ENCODE measurements at places on chromosomes 1 and 21. TPM values are rescaled to one million over a fixed set of nuclear protein-coding genes. Genes with fewer than 3 reads are reported as not detected.

GRCh38 chr1:90313778-90314177 lies 318.9 kb downstream of the ZNF326 start:
- H3K27me3 ChIP-seq: no peaks in the 10 kb centered on the region
- no peak overlapping the region for H3K4me3 ChIP-seq
- no peak for DNase-seq
- no peaks in the 10 kb centered on the region for H3K36me3 ChIP-seq

NMNAT2 gene
- total RNA-seq: 4.5 TPM

GRCh38 chr1:151367658-151368392 lies 4.7 kb downstream of the SELENBP1 start:
- H3K4me1 ChIP-seq: peaks cover 29% of the 10 kb centered on the region
- no peak overlapping the region for H3K27ac ChIP-seq
- no peak overlapping the region for H3K4me3 ChIP-seq
- H3K27me3 ChIP-seq: no peaks in the 10 kb centered on the region

KLF17 gene
- total RNA-seq: 0.16 TPM

DNA sequence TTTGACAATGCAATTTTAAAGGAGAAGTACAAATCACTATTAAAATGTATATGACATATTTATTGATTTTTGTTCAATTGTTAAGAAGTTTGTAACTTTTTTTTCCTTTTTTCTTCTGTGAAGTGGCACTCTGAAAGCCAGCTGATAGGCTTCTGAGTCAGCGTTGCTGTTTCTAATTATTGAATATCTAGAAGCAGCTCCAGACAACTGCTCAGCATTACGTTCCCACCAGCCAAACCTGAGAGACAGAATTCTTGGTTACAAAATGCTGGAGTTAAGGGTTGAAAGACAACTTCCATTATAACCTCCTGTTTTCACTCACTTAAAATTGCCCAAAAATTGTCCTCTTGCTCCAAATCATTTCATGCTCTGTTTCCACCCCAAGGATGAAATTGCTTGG lies 31.4 kb upstream of the LMX1A start:
- H3K36me3 ChIP-seq: no peaks in the 10 kb centered on the region
- H3K27ac ChIP-seq: no peak overlapping the region
- no peak overlapping the region for H3K4me3 ChIP-seq

WNT9A gene
- total RNA-seq: 6.4 TPM

- no peaks in the 10 kb centered on the region for H3K36me3 ChIP-seq
- no peaks in the 10 kb centered on the region for H3K4me1 ChIP-seq
- H3K27ac ChIP-seq: peak overlapping the region; percentile 99
Measured at GRCh38 chr1:87334351-87335174, 5.9 kb downstream of the LMO4 start.

GRCh38 chr1:23964235-23964668 lies 4.6 kb downstream of the PNRC2 start:
- H3K4me1 ChIP-seq: peaks cover 35% of the 10 kb centered on the region
- peak overlapping the region; percentile 87 for H3K27ac ChIP-seq

ST7L gene
- 22.7 TPM for total RNA-seq

GRCh38 chr1:151992303-151993083 lies 1.2 kb downstream of the S100A10 start:
- peak; percentile 92 for DNase-seq
- peak overlapping the region; percentile 90 for H3K27ac ChIP-seq
- no peaks in the 10 kb centered on the region for H3K36me3 ChIP-seq
- H3K4me3 ChIP-seq: peak overlapping the region; percentile 78

OVAAL gene
- total RNA-seq: not detected

- H3K4me3 ChIP-seq: no peak overlapping the region
- no peaks in the 10 kb centered on the region for H3K36me3 ChIP-seq
- H3K27ac ChIP-seq: no peak overlapping the region
- no peaks in the 10 kb centered on the region for H3K27me3 ChIP-seq
Measured at GRCh38 chr21:38343691-38344090, 86.9 kb downstream of the KCNJ15 start.

MYCL gene
- total RNA-seq: 0.14 TPM

- H3K27ac ChIP-seq: no peak overlapping the region
- H3K36me3 ChIP-seq: no peaks in the 10 kb centered on the region
- no peaks in the 10 kb centered on the region for H3K4me1 ChIP-seq
- H3K27me3 ChIP-seq: no peaks in the 10 kb centered on the region
- no peak for DNase-seq
- H3K4me3 ChIP-seq: no peak overlapping the region
Measured at GRCh38 chr1:216528816-216529215, 105.6 kb upstream of the USH2A start.

DNA sequence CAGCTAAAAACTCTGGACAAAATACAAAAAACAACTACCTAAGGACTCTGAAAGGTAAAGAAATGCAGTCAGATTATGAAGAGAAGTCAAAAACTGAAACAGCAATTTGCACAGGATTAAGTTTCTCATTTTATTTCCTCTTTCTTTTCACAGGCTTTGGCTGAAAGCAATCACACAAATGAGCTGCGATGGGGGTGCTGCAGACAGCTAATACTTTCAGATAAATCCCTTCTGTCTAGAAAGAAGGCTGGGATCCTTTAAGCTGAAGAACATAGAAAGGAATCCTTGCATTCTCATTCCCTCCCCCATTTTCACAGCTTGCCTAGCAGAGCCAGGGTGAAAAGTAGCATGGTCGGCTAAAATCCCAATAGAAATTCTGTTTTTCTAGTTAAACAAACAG lies 32.0 kb upstream of the PRDX6 start:
- DNase-seq: no peak
- no peaks in the 10 kb centered on the region for H3K4me1 ChIP-seq
- no peaks in the 10 kb centered on the region for H3K36me3 ChIP-seq

DNA sequence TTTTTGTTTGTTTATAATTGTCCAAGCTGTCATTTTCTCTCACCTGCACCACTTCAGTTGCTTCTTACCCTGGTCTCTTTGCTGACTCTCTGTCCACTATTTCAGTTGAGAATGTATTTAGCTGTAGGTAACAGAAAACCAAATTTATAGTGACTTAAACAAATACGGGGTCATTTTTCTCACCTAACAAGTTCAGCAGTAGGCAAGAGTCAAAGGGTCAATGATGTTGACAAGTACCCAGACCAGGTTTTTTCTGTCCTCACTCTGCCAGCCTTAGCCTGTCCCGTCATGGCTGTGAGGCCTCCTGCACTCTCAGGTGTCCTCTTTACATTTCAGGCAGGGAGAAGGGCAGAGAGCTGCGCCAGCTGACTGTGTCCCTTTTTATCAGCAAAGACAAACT lies 11.8 kb downstream of the RIIAD1 start:
- no peaks in the 10 kb centered on the region for H3K27me3 ChIP-seq
- no peak overlapping the region for H3K4me3 ChIP-seq
- H3K4me1 ChIP-seq: peaks cover 7% of the 10 kb centered on the region

OPTC gene
- total RNA-seq: not detected

OR2W3 gene
- 0.99 TPM for total RNA-seq

DNA sequence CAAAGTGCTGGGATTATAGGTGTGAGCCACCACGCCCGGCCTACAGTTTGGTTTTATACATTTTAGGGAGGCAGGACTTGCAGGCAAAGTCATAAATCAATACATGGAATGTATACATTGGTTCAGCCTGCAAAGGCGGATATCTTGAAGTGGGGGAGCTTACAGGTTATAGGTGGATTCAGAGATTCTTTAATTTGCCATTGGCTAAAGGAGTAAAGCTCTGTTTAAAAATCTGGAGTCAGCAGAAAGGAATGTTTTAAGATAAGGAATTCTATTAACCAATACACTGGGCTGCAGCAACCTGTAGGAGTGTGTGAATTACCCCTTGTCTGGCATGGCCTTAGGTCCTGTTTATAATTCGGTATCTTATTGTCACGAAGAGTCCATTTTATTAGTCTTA lies 57.6 kb downstream of the OPTC start:
- H3K4me1 ChIP-seq: peaks cover 62% of the 10 kb centered on the region
- no peak overlapping the region for H3K27ac ChIP-seq
- no peak for DNase-seq
- no peak overlapping the region for H3K4me3 ChIP-seq
- H3K36me3 ChIP-seq: no peaks in the 10 kb centered on the region
- H3K27me3 ChIP-seq: no peaks in the 10 kb centered on the region

DNA sequence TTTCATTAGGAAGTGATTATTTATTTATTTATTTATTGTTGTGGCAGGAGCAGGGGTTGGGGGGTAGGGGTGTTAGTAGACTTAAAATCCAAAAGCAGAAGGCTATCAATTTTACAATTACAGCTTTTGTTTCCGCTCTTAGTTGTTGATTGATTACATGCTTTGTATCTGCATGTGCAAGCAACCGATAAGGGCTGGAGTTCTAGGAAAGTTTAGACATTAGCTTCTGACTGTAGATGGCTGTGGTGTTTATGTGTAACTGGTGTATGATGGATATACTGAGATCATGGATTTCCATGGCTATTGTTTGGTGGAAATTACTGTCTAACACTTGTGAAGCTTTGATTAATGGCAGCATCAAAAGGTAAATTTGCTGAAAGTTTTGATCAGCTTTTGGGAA lies 2.8 kb downstream of the ST6GALNAC5 start:
- peaks cover 42% of the 10 kb centered on the region for H3K27me3 ChIP-seq
- no peaks in the 10 kb centered on the region for H3K36me3 ChIP-seq
- H3K4me1 ChIP-seq: peaks cover 22% of the 10 kb centered on the region
- DNase-seq: no peak
- H3K4me3 ChIP-seq: no peak overlapping the region

DNA sequence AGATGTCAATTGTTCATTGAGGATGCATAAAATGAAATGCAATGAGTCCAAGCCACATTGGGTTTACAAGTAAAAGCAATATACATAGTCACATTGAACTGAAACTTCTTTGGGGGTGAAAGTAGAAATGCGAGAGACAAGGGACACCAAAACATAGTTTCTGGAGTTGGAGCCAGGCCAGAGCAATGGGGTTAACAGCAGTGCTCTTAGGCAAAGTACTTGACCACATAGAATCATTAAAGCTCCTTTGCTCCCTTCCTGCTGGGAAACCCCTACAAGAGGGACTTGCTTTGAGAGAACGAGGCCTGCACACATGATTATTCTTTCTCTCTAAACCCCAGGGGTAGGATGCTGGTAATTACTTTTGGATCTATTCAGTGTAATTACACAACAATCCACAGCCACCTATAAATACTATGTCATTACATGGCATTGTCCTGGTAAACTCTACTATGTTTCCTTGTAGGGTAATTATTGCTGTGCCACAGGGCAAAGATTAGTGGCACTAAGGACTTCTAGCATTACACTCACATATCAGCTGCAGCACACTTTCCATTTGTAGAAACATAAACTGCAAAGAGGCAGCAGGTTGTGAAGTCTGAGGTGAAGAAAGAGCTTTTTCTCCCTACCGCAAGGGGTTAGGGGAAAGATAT lies 421.6 kb upstream of the PBX1 start:
- H3K4me3 ChIP-seq: no peak overlapping the region
- H3K36me3 ChIP-seq: no peaks in the 10 kb centered on the region
- H3K4me1 ChIP-seq: no peaks in the 10 kb centered on the region
- no peaks in the 10 kb centered on the region for H3K27me3 ChIP-seq
- no peak for DNase-seq
- H3K27ac ChIP-seq: no peak overlapping the region

ETV3L gene
- total RNA-seq: not detected

- no peak overlapping the region for H3K27ac ChIP-seq
- H3K27me3 ChIP-seq: no peaks in the 10 kb centered on the region
- no peak for DNase-seq
- H3K36me3 ChIP-seq: no peaks in the 10 kb centered on the region
- no peaks in the 10 kb centered on the region for H3K4me1 ChIP-seq
Measured at GRCh38 chr1:195733826-195734225, 874.4 kb downstream of the KCNT2 start.

CFAP126 gene
- not detected for total RNA-seq

- no peak for DNase-seq
- peaks cover 14% of the 10 kb centered on the region for H3K4me1 ChIP-seq
- H3K36me3 ChIP-seq: no peaks in the 10 kb centered on the region
- no peaks in the 10 kb centered on the region for H3K27me3 ChIP-seq
- no peak overlapping the region for H3K4me3 ChIP-seq
Measured at GRCh38 chr1:96782856-96783255, 61.3 kb downstream of the PTBP2 start.

- no peaks in the 10 kb centered on the region for H3K27me3 ChIP-seq
- DNase-seq: no peak
- H3K36me3 ChIP-seq: peaks cover 4% of the 10 kb centered on the region
- H3K4me3 ChIP-seq: no peak overlapping the region
- no peaks in the 10 kb centered on the region for H3K4me1 ChIP-seq
- H3K27ac ChIP-seq: no peak overlapping the region
Measured at GRCh38 chr1:92538413-92539061, 51.8 kb upstream of the GFI1 start.

GRCh38 chr21:17185674-17186073 lies 327.2 kb upstream of the CXADR start:
- H3K36me3 ChIP-seq: no peaks in the 10 kb centered on the region
- H3K4me1 ChIP-seq: no peaks in the 10 kb centered on the region
- no peak overlapping the region for H3K27ac ChIP-seq
- H3K27me3 ChIP-seq: no peaks in the 10 kb centered on the region

GRCh38 chr1:93080179-93080823 lies 1.2 kb downstream of the MTF2 start:
- no peak for DNase-seq
- peaks cover 20% of the 10 kb centered on the region for H3K4me1 ChIP-seq
- H3K27me3 ChIP-seq: no peaks in the 10 kb centered on the region
- H3K36me3 ChIP-seq: no peaks in the 10 kb centered on the region
- H3K27ac ChIP-seq: peak overlapping the region; percentile 88

- no peak overlapping the region for H3K4me3 ChIP-seq
- H3K27ac ChIP-seq: no peak overlapping the region
- no peaks in the 10 kb centered on the region for H3K36me3 ChIP-seq
- no peak for DNase-seq
Measured at GRCh38 chr1:98090351-98090750, 169.5 kb upstream of the DPYD start.

USP16 gene
- 38.8 TPM for total RNA-seq

KRTAP19-3 gene
- total RNA-seq: not detected

DNA sequence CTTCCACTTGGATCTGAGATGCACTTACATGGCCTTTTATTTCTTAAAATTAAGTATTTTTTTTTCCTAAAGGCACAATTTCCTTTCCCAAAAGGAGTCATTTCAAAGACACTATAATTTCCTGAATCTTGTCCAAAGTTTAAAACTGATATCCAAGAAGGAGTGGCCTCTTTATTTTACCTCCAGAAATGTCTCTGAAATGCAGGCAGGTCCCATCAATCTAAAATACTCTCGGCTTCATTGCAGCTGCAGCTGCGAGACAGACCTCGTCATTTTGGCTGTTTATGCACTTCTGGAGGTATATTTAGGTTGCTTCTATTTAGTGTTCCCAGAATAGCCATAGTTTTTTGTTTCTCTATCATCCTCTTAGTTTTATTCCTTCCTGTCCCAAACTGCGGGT lies 172.7 kb upstream of the COA6 start:
- H3K27ac ChIP-seq: no peak overlapping the region
- H3K36me3 ChIP-seq: no peaks in the 10 kb centered on the region
- no peak overlapping the region for H3K4me3 ChIP-seq
- DNase-seq: no peak
